ENCODE measurements at places on chromosomes 3 and 15.

DNA sequence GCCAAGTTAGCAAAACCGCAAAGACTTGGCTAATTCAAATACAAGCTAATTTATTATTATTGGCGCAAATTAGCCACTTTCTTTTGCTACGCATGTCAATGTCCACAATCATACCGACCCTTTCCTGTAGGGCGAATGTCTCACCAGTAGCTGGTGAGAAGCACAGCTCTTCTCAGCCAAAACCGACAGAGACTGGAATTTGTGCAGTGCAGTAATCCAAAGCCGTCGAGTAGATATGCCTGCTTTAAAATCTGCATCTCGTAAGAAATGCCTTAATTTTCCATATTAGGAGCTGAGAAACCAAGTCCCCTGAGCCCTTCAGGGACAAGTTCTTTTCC is 614 bp upstream of the MINDY2 start:
- no peak for DNase-seq

GRCh38 chr3:33006081-33006480 is 54.6 kb downstream of the CCR4 start:
- no peak for DNase-seq

DNA sequence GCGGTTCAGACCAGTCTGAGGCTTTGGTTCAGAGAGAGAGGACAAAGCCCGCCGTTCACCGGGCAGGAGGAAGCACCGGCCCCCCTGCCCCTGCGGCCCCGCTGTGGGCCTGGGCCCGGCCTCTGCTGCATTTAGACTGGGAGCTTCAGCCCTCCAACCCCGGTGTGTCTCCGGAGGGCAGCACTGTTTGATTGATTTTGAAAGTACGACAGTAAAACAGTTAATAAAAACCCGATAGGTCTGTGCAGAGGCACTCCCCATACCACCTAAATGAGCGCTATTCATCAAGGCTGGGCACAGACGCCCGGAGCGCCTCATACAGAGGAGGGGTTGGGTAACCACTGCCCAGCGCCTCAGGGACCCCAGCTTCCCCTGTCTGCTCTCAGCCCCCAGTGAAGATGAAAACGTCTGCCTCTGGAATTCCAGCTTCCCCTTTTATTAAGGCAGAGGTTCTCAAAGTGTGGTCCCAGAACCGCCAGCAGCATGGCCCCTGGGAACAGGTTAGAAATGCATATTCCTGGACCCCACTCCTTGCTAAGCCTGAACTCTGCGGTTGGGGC is 256.7 kb upstream of the TLE3 start:
- DNase-seq: no peak

DNA sequence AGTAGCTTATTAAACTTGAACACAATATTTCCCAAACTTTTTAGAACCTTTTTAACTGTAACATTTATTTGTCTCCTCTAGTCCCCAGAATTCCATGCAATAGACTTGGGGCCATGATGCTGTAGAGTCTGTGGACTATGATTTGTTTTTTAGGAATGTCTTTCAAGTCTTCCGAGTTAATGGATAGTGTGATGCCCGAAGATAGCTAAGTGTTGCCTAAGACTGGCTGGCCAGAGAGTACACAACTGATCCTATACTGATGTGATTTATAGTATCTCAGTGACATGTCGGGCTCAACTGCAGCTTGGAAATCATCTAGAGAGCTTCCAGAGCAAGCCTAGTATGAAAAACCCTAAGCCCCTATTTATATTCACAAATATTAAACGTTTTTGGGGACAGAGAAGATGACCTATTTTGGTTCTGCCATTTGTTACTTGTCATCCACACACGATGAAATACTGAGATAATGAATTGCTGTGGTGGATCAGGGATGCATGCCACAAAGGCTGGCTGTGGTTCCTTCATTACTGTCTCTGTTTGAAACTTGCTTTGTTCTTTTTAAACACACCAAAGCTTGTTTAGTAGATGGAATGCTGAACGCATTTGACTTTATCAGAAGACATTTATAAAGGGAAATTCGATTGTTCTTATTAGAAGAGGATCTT is 507.4 kb downstream of the TAFA4 start:
- no peak for DNase-seq

DNA sequence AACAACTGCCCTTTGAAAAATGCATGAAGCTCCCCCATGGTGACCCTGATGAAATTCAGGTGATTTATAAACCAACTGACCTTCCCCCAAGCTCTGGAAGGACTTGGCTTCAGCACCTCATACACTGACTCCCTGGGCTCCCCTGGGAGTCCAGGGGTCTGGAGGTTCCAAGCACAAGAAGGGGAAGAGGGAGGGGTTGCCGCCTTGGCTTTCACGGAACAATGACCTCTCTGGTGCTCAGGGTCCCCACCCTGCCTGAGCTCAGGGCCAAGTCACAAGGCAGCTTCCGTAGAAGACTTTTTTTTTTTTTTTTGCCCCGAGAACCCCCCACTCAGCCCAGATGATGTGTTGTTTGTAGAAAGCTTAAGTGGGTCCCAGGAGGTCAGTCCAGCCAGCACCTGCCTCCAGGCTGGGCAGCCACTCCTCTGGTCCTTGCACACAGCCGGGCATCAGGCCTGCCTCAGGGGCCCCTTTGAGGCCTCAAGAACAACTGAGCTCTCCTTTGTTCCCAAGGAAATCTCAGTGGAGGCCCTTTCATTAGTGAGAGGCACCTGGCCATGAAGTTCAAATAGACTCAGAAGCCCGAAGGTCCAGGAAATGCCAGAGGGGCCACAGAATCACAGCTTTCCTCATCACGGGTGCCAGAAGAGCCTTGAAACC is 14.0 kb upstream of the ALAS1 start:
- DNase-seq: no peak

DNA sequence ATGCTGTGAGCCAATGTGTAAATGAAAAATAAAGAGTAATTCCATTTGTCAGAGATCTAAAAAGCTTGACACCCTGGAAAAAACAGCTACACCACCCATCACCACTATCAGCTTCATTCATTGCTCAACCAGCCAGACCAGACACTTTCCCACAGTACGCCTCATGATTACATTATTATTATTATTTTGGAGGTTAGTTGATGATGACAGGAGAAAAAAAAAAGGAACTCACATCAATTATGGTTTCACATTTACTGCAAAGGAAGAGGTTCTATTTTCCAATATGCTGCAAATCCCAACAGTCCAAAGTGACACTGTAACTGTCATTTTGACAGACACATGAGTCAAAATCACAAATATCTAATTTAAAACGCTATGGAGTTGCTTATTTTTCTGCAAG is 134.7 kb upstream of the TSC22D2 start:
- DNase-seq: no peak

DNA sequence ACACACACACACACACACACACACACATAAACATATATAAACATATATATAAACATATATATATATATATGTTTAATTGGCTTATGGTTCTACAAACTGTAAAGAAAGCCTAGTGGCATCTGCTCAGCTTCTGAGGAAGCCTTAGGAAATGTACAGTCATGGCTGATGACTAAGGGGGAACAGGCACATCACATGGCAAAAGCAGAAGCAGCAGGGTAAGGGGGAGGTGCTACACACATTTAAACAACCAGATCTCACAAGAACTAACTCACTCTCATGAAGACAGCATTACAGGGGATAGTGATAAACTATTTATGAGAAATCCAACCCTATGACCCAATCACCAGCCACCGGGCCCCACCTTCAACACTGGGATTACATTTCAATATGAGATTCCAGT is 922.9 kb downstream of the SI start:
- DNase-seq: no peak

DNA sequence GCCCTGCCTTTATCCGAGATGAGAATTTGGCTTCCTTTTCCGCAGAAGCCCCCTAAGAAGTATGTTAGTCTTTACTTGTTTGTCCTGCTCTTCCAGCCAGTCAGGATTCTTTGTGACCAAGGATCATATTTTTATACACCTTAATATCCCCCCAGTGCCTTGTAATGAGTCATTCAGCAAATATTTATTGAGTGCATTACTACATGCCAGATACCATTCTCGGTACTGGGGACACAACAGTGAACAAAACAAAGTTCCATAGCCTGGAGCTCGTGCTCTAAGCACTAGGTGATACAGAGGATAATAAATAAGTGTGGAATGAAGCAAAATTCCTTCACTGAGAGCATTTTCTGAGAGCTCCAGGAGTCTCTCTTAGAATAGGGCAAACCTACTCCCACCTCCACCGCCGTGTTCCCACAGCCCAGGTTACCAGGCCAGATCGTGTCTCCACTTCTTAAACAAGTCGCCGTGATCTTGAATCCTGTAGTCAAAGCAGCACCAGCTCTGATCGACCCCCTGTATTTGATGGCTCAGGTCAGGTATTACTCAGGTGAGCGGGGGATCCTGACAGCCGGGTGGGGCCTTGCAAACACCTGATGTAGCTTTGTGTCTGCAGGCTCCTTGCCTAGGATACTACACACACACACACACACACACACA is 18.5 kb downstream of the TTC21A start:
- no peak for DNase-seq

DNA sequence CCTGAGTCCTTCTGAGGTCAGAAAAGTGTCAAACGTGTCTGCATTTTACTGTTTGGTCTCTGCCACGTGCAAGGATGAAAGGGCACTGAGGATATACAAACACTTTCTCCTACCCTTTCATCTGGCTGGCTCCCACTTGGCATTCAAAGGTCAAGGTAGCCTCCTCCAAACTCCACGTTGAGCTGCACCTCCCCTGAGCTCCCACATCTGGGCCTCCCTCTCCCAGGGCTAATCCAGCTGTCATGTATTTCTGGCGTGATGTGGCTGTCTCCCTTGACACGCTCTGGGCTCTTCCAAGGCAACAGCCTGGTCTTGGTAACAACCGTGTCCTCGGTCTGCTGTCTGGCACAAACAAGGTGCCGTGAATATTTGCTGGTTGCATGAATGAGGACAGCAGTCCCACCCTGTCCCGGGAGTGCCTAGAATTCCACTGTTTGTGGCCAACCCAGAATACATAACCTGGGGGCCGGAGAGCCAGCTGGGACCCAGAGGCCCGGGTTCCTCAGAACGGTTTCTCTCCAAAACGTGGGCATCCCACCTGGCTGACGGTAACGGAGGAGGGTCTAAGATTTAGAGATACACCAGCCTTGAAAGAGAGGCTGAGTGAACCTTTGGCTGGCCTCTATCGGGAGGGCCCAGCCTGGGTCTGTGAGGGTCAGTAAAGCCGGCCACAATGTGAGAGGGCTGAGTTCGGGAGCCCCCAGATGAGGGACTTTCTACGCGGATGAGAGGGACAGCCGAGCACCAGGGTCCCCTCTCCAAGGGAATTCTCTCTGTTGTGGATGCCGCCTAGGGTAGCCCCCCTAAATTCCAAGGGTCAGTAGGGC is 767 bp downstream of the GLT8D1 start:
- no peak for DNase-seq

DNA sequence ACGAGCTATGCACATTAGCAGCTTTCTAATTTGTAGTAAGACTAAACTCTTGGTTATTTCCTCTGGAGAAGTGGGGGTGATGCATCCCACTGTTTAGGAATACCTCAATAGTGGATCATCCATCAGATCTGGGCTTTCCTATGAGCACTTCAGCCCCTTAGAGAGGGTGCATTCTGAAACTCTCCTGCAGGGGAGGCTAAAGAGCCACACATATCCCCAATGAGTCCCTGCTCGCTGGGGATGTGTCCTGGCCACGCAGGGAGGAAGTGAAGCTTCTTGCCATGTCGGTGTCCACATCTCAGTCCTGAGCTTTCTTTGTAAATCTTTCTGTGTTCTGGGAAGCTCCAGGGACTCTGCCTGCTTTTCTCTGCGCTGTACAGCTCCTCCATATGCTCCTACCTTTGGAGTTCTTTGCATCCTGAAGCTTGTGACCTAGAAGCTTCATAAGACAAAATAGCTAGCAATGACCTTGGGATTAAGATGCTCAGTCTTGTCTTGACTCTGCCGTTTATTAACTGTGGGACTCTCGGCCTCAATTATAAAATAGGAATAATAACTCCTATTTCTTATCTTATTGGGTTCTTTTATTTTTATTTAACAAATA is 28.3 kb upstream of the MASP1 start:
- DNase-seq: no peak

- DNase-seq: no peak
Measured at GRCh38 chr3:66303491-66303901, 82.7 kb downstream of the SLC25A26 start.

DNA sequence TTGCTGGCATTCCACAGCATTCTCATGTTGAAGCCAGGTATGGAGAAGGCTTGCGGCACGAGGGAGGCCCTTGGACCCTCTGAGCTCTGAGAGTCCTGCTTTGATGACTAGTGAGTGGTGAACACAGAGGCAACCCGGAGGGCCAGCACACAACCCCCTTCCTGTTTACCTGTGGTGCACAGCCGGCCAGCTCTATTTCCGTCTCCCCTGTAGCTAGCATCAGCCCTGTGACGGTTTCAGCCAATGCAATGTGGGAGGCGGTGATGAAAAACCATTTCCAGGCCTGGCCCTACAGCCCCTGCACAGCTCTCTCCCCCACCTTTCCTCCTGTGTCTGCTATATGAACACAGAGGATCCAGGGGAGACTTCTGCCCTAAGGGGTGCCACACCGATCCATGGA is 76.8 kb upstream of the KLHL25 start:
- no peak for DNase-seq

DNA sequence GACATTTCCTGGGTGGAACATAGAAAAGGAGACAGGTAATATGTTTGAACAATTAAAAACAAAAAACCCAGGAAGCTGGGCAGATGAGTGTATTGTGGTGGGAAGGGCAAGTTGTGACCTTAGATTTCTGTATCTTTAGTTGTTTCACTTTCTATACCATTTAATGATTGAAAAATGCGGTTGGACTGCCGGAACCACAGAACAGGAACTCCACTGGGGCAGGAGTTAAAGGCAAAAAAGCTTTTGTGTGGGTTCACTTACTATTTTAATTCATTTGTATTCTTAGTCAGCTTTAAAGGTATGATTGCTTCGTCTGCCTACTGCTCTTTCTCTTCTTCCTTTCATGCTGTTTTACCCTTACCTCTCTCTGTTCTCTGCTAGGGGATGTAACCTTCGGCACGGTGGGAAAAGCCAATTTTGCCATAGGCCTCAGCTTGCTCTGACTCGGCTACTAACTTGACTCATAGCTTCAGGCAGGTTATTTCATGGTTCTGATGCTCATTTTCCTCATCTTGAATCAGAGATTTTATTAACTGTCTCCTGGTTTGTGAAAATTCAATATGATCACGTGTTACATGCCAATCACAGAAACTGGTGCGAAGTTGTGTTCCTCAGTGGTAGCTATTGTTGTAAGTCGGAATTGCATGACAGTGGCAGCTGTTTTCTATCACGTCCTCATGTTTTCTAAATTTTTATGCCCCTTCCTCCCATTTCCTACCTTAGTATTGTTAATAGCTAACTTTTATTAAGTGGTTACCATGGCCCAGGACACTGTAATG is 1.6 kb upstream of the MCTP2 start:
- no peak for DNase-seq

- no peak for DNase-seq
Measured at GRCh38 chr15:81398910-81399551, 25.0 kb upstream of the TMC3 start.

DNA sequence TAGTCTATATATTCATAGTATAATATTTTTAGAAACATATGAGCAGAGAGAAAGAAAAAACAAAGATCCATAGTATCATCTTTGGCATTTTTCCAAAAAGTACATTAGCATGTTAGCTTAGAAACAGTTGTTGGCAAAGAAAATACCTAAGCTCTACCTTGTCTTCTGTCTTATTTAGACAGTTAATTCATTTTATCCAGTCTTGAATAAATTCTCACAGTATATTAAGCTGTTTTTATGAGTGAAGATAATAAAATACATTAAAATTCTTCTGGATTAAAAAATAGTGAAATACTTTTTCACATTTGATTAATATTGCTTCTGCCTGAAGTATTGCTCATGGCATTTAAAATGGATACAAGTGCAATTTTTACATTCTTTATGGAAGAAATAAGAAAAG is 145.2 kb downstream of the ZIC1 start:
- no peak for DNase-seq

Data from C1 segment of cervical spinal cord (tissue), 14 donors.